CD8-positive, alpha-beta memory T cell (primary cell): ENCODE measurements at places on chromosomes 13 and 19.

DNA sequence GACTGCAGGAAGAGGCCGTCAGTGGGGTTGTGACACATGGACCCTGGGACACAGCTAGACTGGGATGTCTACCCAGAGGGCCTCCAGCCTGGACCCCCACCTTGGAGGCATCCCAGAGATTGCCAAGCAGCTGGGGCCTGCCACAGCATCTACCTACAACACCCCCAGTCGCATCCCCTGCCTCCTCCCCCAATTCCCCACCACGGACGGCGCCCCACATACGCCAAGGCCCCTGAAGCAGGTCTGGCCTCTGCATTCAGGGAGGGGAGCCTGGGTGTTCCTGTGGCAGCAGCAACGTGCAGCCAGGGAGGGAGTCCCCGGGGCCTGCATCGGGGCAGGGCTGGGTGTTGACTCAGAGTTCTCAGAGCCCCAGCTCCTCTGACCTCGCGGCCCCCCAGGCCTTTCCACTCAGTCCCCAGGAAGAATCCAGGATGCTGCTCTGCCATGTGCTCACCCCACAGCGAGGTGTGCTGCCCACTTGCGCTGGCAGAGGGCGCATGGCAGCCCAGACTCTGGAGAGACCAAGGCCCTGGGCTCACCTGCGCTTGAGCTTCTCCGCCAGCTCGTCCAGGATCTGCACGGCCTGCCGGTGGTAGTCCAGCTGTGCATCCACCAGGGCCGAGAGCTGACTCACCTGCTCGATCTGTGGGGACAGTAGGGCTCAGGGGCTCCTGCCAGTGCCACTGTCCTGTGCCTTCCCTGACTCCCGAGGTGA, 19.6 kb downstream of the MPND start:
- no peak for DNase-seq

- DNase-seq, result no peak
Measured at GRCh38 chr19:40274585-40275544, 10.3 kb downstream of the AKT2 start.

DNA sequence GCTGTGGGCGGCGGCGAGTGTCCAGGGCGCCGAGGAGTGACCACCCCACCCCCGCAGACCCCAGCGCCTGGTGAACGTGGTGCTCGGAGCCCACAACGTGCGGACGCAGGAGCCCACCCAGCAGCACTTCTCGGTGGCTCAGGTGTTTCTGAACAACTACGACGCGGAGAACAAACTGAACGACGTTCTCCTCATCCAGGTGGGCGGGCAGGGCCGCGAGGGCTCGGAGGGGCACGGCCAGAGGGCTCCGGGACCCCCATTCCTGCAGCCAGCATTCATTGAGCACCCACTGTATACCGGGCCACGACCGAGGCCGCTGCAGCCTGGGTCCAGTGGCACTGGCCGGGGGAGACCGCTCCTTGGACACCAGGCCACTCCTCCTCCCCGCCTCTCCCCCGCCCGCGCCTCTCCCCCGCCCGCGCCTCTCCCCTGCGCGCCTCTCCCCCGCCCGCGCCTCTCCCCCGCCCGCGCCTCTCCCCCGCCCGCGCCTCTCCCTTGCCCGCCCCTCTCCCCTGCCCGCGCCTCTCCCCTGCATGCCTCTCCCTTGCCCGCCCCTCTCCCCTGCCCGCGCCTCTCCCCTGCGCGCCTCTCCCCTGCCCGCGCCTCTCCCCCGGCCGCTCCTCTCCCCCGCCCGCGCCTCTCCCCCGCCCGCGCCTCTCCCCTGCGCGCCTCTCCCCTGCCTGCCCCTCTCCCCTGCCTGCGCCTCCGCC, 3.2 kb downstream of the PRTN3 start:
- DNase-seq, result no peak

DNA sequence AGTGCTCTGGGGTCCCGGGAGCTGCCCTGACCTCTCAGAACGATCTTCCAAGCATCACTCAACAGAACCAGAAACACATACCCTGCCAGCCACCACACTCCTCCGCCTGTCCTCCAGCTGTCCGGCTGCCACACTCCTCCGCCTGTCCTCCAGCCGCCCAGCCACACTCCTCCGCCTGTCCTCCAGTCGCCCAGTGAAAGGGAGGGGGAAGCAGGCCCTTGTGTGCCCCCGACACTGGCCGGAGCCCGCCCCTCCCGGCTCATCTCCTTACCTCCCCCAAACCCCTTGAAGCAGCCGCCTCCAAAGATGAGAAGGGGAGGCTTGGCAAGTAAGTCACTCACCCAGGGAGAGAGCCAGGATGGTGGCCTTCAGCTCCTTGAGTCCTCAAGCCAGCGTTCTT, 40.2 kb downstream of the STK24 start:
- DNase-seq, result no peak

DNA sequence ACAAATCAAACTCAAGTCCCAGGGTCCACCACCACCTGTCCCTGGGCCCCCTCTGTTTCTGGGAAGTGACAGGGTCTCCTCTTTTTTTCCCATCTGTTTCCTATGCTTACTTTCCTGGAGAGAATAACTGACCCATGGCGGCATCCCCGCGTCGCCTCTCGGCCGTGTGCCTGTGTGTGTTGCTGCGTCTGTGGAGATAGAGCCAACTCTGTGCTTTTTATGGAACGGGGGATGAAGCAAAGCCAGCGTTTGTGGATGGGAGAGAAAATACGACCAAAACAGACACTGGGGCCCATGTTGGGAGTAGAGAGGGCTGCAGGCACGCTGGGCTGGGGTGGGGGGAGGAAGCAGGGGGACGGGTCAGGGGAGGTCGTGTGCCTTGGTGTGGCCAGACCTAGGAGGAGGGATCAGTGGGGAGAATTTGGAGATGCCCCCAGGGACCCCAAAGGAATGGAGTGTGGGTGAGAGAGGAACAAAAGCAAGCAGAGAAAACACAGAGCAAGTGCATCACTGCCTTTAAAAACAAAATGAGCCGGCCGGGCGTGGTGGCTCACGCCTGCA, 16.6 kb downstream of the PLK5 start:
- no peak for DNase-seq

DNA sequence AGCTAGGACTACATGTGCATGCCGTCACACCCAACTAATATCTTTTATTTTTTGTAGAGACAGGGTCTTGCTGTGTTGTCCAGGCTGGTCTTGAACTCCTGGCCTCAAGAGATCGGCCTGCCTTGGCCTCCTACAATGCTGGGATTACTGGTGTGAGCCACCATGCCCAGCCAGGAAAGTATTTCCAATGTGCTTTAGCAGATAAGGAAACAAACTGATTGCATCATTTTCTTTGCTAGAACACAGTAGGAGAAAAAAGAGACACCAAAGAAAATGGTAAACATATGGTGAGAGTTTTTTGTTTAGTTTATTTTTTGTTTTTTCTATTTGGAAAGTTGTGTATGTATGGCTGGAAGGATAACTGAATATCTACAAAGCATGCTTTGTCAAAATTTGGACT, 46.9 kb upstream of the AKAP11 start:
- no peak for DNase-seq

GRCh38 chr19:1089891-1090290, 5.3 kb downstream of the POLR2E start:
- DNase-seq, result peak; percentile 46

- no peak for DNase-seq
Measured at GRCh38 chr19:51572908-51573307, 1.8 kb downstream of the ZNF175 start.

GRCh38 chr13:109804654-109805053, 18.3 kb upstream of the IRS2 start:
- DNase-seq, result no peak

DNA sequence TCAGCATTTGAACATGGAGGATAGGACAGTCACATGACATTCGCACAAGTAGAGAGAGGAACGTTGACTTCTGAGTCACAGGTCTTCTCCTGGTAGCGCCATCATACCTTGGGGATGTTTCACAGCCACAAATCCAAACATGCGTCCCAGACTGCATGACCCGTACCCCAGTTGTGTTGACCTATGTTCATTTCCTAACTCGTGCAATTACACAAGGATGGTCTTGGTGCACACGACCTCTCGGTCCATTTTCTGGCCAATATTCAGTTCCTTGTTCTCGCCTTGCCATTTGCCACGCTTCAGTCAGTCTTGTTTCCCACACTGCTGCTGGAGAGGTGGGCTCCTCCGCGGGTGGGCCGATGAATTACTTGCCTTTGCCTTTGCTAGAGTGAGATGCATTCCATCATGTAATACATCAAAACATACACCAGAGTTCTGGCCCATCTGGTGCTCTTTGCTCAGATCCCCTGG, 87.3 kb downstream of the COL4A2 start:
- no peak for DNase-seq

DNA sequence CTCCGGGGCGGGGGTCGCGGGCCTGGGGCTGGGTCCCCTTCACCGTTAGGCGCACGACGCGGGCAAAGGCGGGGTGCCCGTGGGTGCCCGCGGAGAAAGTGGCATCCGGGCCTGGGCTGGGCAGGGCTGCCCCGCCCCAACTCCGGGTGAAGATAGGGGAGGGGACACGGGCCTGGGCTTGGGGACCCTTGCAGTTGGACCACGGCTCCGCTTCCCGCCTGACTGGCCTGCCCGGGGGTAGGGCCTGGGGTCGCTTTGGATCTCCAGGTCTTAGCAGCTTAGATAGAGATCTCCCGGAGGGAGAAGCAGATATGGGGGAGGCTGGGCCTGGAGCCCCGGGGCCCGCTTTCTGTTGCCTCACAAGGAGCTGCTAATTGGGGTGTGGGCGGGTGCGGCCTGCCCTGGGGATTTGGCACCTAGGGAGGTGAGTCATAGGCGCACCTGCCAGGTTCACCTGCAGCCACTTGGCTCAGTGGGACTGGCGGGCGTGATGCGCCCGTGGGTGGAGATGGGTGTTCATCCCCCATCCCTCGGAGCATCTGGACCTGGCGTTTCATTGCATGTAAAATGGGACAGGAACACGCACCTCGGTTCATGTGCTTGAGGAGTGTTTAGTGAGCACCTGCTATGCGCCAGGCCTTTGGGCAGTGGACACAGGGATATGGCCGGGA, 585 bp downstream of the MAP1S start:
- peak; percentile 15 for DNase-seq

- DNase-seq, result no peak
Measured at GRCh38 chr19:7366701-7367420, 18.1 kb downstream of the ARHGEF18 start.

GRCh38 chr13:110637747-110638146, 22.4 kb downstream of the NAXD start:
- DNase-seq, result no peak
